ENCODE measurements at places on chromosomes 7 and 10. TPM values are rescaled to one million over a fixed set of nuclear protein-coding genes. Genes with fewer than 3 reads are reported as not detected.

The FAM185A gene
- total RNA-seq = 22.5 TPM

The KLF6 gene
- 132 TPM for total RNA-seq

The PCLO gene
- total RNA-seq = 20.9 TPM

The ERCC6 gene
- 27.8 TPM for total RNA-seq

All from breast epithelium (tissue), 4 donors.